NCI-H524 treated with DMSO at 0.1 percent for 48 hours (cell line): ENCODE measurements at places on chromosomes 12 and 14.

DNA sequence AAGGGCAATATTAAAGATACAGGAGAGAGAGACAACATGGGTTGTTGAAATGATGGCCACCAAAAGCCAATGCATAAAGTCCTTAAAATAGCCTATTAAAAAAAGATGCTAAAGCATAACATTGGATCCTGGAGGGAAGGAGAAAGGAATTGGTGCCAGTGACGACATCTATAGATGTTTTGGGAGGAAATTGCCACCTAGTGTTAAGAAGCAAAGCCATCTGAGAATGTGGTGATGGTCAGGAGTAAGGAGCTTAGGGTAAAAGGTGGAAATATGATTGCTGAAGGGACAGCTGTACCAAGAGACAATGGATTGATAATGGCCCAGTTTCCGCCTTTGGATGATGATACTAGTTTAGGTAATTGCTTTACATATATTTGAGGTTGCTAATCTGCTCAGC lies 85.1 kb downstream of the TMEM30B start:
- no peak for DNase-seq

DNA sequence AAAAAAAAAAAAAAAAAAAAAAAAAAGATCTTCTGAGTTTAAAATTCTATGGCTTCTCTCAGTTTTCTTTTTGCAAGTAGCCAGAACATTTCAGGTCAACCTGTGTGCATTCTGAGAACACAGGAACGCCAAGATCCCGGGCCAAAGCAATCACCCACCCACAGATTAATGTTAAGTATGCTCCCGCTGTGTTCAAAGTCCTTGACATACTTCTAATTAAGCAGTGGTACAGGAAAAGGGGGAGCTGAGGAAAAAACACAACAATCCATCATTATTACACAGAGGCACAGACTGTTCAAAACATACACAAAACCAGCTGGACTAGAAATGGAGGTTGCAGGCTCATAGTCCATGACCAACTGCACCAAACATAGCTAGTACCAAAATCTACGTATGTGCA lies 2.8 kb downstream of the FBXO21 start:
- no peak for DNase-seq

DNA sequence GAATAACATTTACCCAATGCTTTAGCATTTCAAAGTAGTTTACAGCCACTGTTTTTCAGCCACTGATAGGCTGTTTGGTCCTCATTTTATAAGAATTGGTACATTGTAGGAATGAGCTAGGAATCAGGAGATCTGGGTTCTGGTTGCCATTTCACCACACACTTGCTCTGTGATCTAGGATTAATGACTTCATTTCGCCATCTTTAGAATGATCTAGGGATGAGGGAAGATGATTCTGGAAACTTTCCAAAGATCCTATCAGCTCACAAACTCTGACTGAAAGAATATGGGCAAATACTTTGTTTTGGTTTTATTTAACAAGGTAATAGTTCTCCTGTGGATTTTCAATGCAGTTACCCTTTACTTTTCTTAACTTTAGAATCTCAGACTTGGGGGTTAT lies 155.0 kb downstream of the GCH1 start:
- no peak for DNase-seq

- no peak for DNase-seq
Measured at GRCh38 chr14:105282098-105282725, 18.6 kb downstream of the BRF1 start.

GRCh38 chr14:23557521-23557920 lies 1.4 kb downstream of the THTPA start:
- DNase-seq: no peak

- DNase-seq: no peak
Measured at GRCh38 chr12:14827043-14827442, 13.1 kb upstream of the SMCO3 start.
